ENCODE measurements at places on chromosomes 3 and 15. TPM values are rescaled to one million over a fixed set of nuclear protein-coding genes. Genes with fewer than 3 reads are reported as not detected.

DNA sequence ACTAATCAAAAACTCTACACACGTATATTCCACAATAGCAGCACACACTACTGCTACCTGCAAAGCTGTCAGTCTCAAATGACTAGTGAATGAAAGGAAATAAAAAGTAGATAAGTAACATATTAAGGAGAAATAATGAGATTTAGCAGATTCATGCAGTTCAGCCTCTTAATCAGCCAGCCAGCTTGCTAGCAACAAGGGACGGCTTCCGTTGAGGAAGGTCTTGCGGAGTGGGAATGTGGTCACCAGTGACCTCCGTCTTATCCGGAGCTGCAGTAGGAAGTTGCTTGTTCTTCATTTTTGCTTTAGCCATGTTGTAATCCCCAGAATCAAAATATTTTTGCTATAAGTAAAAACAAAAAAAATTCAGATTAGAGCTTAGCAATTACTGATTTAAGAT is 17.1 kb downstream of the ARPP19 start:
- no peak overlapping the region for H3K4me3 ChIP-seq
- DNase-seq = no peak
- H3K27ac ChIP-seq = no peak overlapping the region

DNA sequence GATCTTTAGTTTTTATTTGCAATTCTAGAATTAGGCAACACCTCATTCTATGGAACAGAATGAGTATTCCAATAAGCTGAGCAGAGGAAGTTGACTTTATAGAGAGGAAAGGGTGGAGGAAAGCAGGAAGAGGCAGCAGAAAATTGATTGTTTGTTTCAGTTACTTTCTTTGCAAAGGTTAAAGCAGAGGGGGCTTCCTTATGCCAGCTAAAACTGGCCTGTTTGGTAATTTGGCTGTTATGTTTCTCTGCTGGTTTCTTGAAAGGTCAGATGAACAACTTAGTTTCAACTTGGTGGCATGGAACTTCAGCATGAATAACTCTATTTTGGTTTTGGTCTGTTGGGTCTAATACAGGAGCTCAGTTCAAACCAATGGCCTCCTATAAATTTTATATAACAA is 190.9 kb upstream of the IL12A start:
- no peak overlapping the region for H3K4me3 ChIP-seq
- peaks cover 4% of the 10 kb centered on the region for H3K4me1 ChIP-seq
- H3K36me3 ChIP-seq = no peaks in the 10 kb centered on the region
- H3K27ac ChIP-seq = no peak overlapping the region
- DNase-seq = no peak

GRCh38 chr3:125150525-125151441 is 61.8 kb downstream of the SLC12A8 start:
- no peak overlapping the region for H3K4me3 ChIP-seq
- peaks cover 16% of the 10 kb centered on the region for H3K4me1 ChIP-seq
- no peaks in the 10 kb centered on the region for H3K27me3 ChIP-seq
- H3K36me3 ChIP-seq = no peaks in the 10 kb centered on the region
- H3K27ac ChIP-seq = peak overlapping the region; percentile 31

GRCh38 chr3:100556673-100557310 is 52.6 kb upstream of the ADGRG7 start:
- no peaks in the 10 kb centered on the region for H3K36me3 ChIP-seq
- no peaks in the 10 kb centered on the region for H3K27me3 ChIP-seq
- peaks cover 4% of the 10 kb centered on the region for H3K4me1 ChIP-seq
- DNase-seq = no peak

DNA sequence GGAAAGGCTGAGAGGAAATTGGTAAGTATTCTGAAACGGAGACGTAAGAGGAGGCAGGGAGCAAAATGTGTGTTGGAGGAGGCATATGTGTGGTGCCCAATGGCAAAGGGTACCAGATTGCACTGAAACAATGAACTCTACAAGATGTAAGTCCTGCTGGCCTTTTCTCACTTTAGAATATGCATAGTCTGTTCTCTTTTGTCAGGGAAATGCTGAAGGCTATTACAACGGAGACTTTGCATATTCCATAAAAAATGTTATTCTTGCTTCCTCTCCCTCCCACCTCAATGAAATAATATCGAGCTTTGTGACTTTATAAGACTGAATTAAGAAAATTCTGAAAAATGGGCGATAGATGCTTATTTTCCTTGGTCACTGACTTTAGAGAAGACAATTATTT is 85.9 kb downstream of the PEX5L start:
- no peaks in the 10 kb centered on the region for H3K36me3 ChIP-seq
- H3K27me3 ChIP-seq = peaks cover 3% of the 10 kb centered on the region
- peak overlapping the region; percentile 36 for H3K27ac ChIP-seq
- H3K4me3 ChIP-seq = no peak overlapping the region
- DNase-seq = no peak

The SLC28A1 gene
- total RNA-seq = 0.25 TPM

GRCh38 chr3:17032407-17033034 is 147.8 kb downstream of the PLCL2 start:
- H3K4me3 ChIP-seq = no peak overlapping the region
- no peaks in the 10 kb centered on the region for H3K36me3 ChIP-seq
- DNase-seq = no peak
- H3K27ac ChIP-seq = peak overlapping the region; percentile 7

The GABRR3 gene
- total RNA-seq = not detected

DNA sequence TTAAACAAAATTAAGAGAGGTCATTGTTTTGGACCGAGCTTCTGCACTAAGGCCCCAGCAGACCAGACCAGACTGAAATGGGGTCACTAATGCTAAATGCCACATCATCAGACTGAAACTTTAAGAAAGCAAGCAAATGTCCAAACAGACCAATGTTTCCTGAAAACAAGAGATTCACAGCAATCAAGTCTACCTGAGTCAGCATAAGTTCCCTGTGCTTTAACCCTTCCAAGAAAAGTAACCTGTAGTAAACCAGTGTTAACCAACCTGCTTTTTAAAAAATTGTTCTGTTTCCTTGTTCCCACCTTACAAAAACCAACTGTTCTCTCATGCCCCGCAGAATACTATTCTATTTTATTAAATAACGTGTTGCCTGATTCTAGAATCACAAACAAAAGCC is 241.1 kb upstream of the GADL1 start:
- H3K36me3 ChIP-seq = no peaks in the 10 kb centered on the region
- H3K4me1 ChIP-seq = peaks cover 19% of the 10 kb centered on the region
- no peak for DNase-seq
- H3K27me3 ChIP-seq = peaks cover 2% of the 10 kb centered on the region
- no peak overlapping the region for H3K4me3 ChIP-seq

The AMT gene
- 12.4 TPM for total RNA-seq

The RAD51 gene
- 5.0 TPM for total RNA-seq

The SERF2 gene
- total RNA-seq = 650 TPM

The AP3B2 gene
- total RNA-seq = 218 TPM

The LAMB2 gene
- total RNA-seq = 16.6 TPM

The VEPH1 gene
- 9.3 TPM for total RNA-seq

DNA sequence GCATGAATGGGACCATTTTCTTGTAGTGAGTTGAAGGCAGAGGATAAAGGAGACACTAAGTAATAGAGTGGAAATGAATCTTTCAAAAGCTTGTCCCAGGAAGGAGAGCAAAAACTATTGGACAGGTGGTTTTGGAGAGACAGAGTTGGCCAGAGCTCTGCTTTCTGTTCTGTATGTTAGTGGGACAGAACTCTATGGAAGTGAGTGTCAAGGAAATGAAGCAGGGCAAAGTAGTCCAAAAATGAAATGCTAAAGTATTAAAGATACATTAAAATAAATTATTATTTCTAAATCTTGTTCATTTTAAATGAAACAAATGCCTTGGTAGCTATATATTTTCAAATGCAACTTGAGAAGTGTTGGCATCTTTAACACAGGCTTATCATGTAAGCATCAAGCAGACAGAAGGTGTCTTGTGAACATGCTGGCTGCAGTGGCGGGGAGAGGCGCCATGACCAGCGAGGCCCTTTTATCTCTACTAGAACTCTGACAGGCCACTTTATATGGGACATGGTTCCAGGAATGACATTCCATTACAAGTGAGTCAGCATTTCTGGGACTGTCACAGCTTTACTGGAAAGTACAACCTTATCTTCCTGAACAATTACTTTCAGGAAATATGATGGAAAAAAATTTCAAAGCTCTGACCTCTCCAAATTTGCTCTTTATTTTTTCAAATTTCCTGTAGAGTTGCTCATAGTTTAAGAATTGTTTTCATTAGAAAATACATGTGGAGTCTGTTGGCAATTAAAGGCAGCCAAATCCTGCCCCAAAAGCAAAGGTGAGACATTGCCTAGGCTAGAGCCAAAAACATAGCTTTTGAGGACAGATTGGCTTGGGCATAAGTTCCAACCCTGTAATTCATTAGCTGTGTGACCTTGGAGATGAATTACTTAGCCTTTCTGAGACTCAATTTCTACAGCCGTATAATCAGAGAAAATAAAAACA is 106.5 kb downstream of the ECT2 start:
- no peak overlapping the region for H3K4me3 ChIP-seq
- no peaks in the 10 kb centered on the region for H3K4me1 ChIP-seq
- peaks cover 2% of the 10 kb centered on the region for H3K27me3 ChIP-seq

The GOLGA6L2 gene
- not detected for total RNA-seq

- H3K27ac ChIP-seq = no peak overlapping the region
- no peaks in the 10 kb centered on the region for H3K36me3 ChIP-seq
- no peak overlapping the region for H3K4me3 ChIP-seq
- H3K4me1 ChIP-seq = no peaks in the 10 kb centered on the region
- DNase-seq = no peak
Measured at GRCh38 chr3:187914231-187914630, 169.0 kb upstream of the BCL6 start.

- H3K36me3 ChIP-seq = no peaks in the 10 kb centered on the region
- peaks cover 11% of the 10 kb centered on the region for H3K4me1 ChIP-seq
- DNase-seq = no peak
Measured at GRCh38 chr15:48899793-48900192, 21.9 kb downstream of the EID1 start.

The FRMD5 gene
- total RNA-seq = 43.8 TPM

GRCh38 chr3:44963571-44964325 is 12.2 kb downstream of the ZDHHC3 start:
- no peaks in the 10 kb centered on the region for H3K27me3 ChIP-seq
- H3K36me3 ChIP-seq = no peaks in the 10 kb centered on the region
- DNase-seq = no peak
- H3K4me3 ChIP-seq = no peak overlapping the region
- peaks cover 18% of the 10 kb centered on the region for H3K4me1 ChIP-seq

DNA sequence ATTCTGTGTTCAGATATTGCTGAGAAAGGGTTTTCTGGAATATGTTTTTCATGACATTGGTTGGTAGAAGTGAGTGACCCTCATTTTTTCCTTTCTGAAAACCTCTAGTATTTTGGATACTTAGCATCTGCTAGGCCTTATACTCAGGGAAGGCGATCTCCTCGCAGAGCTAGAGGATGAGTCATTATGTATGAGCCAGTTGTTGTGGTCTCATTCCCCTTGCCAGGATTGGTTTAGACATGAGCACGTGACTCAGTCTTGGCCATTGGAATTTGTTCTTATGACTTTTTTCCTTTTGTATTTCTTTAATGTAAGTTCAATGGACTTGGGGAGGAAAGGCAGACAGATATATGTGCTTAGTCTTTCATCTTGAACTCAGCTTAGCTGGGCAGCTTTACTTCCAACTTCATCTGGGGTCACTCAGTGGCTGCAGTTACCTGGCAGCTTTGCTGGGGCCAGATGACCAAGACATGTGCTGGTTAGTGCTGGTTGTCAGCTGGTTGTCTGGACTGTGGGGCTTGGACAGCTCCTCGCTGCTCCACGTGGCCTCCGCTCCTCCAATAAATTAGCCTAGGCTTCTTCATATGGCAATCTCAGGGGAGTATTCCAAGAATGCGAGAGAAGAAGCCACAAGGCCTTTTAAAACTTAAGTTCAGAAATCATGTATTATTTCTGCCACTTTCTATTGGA is 207.5 kb downstream of the IL20RB start:
- DNase-seq = peak; percentile 24
- H3K36me3 ChIP-seq = peaks cover 4% of the 10 kb centered on the region
- peaks cover 43% of the 10 kb centered on the region for H3K4me1 ChIP-seq
- H3K27ac ChIP-seq = peak overlapping the region; percentile 99

DNA sequence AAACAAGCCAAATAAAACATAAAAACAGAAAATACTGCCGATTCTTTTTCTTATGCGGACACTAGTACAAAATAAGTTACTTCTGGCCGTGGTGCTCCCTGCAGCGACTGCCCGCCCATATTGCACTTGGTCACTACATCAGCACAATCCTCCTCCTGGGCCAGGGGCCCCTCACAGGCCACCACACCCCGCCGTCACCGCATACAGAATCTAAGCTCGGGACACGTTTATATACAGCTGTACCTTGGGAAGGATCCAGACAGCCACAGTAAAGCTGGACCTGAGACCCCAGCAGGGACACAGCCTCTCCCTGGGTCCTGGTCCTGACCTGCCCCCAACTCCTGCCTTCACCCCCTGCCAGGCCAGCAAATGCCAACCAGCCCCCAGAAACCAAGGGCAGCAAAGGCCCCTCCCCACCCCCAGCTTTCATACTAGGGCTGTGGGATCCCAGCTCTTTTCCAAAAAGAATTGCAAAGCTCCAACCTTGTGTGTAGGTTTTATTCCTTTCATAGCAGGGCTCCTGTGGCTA is 12.9 kb upstream of the DNAJB8 start:
- H3K36me3 ChIP-seq = peaks cover 10% of the 10 kb centered on the region

- no peaks in the 10 kb centered on the region for H3K27me3 ChIP-seq
- no peak for DNase-seq
- no peak overlapping the region for H3K4me3 ChIP-seq
- no peak overlapping the region for H3K27ac ChIP-seq
- no peaks in the 10 kb centered on the region for H3K4me1 ChIP-seq
- peaks cover 6% of the 10 kb centered on the region for H3K36me3 ChIP-seq
Measured at GRCh38 chr3:183439515-183439914, 11.1 kb upstream of the MCF2L2 start.

GRCh38 chr3:144590854-144591253 is 619.2 kb downstream of the DIPK2A start:
- no peaks in the 10 kb centered on the region for H3K27me3 ChIP-seq
- H3K27ac ChIP-seq = no peak overlapping the region
- DNase-seq = no peak
- H3K36me3 ChIP-seq = no peaks in the 10 kb centered on the region

The SAMD7 gene
- not detected for total RNA-seq

The SLC9A9 gene
- total RNA-seq = 11.4 TPM

The UROC1 gene
- total RNA-seq = not detected

The ITPKA gene
- 1.1 TPM for total RNA-seq

DNA sequence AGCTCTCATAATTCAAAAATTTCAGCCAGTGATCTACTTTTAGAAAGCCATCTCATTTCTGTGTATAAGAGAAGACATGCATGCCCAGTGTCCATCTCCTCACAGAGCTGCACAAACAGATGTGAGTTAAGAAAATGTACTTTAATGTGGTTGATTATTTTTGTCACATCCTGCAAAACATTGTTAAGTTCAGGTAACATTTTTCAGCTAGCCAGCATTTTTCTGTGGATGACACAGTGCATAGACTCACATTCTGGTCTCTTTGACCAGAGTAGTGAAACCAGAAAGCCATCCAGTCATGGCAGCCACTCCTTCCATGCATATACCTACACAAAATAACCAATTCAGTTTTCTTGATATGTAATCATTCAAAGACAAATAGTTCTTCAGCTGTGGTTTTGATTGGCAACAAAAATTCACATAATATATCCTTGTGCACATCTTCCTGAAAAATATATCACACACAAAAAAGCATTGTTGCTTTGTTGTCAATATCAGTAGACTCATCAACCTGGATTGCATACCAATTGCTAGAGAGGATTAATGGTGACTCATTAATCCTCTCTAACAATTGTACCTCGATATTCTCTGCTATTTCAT is 2.1 kb upstream of the PLSCR1 start:
- no peaks in the 10 kb centered on the region for H3K27me3 ChIP-seq
- DNase-seq = no peak
- H3K27ac ChIP-seq = no peak overlapping the region

The IP6K1 gene
- 44.6 TPM for total RNA-seq
